Stimulated activated CD4-positive, alpha-beta T cell treated with anti-CD3 and anti-CD28 coated beads, Interleukin-2, amount 100 ng/mL, for 4 hours (primary cell): ENCODE measurements at places on chromosomes 7 and 10.

GRCh38 chr7:93040355-93040754, 77.4 kb downstream of the SAMD9 start:
- DNase-seq, result no peak

DNA sequence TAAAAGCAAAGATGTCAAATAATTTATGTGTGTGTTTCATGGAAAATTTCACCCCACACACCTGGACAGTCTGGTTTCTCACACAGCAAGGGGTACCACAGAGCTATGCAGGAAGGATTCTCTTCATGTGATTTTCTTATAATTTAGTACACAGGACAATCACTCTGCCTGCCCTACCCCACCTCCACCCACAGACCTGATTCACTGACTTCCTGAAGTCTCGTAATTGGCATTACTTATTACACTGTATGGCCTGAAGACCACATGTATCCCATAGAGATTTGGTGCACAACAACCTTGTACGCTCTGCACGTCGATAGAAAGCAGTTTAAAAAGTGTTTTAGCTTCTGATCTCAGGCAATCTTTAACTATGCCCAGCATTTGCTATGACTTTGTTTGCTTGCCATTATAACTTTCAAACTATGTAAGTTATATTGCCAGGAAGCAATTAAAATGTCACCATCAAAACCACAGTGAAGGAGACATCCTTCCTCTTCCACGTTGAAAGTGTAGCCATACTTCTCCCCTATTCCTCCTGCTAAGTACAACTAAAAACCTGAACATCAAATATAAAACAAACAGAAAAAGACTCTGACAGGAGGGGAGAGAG, 279.4 kb upstream of the IMMP2L start:
- DNase-seq, result no peak

- DNase-seq, result no peak
These were observed 123.7 kb upstream of the ADAM12 start for GRCh38 chr10:126511917-126512479.

- no peak for DNase-seq
These were observed 15.2 kb upstream of the DNAAF5 start for GRCh38 chr7:711093-711921.

DNA sequence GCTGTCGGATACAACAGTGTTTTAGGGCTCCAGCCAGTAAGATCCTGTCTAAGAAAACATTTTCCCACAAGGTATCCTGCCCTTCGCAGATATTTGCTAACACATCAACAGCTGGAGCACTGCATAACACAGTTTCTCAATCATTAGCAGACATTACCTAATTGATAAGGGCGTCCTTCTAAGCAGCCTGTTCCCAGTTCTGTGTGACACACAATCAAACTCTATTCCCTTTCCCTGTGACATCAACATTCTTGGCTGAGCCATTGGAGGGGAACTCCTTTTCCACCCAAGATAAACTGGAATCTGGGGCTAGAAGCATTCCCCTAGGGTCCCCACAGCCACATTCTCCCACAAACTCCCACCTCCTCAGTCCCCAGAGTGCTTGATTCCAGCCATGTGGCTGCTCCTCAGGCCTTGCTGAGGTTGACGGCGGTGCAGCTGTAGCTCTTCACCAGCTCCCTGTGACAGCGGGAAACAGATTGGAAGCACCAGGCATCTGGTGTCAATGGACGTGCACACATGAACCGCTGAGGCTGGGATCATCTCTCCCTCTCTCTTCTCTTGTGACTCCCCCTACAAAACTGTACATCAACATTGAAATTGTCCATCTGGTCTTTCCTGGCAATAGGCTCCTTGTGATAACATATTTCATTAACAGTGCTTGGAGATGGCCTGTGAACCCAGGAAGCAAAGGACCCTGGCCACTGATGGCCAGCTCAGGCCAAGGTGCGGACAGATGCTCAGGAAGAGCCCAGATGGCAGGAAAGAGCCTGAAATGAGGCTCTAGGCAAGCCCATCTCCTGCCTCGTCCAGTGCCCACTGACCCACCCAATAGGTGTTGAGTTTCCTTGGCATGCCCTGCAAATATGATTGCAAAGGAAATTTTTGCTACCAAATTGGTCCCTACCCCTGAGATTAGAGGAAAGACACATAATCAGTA, 131.1 kb upstream of the TBX20 start:
- DNase-seq, result no peak
